ENCODE measurements at places on chromosomes 5 and 9.

DNA sequence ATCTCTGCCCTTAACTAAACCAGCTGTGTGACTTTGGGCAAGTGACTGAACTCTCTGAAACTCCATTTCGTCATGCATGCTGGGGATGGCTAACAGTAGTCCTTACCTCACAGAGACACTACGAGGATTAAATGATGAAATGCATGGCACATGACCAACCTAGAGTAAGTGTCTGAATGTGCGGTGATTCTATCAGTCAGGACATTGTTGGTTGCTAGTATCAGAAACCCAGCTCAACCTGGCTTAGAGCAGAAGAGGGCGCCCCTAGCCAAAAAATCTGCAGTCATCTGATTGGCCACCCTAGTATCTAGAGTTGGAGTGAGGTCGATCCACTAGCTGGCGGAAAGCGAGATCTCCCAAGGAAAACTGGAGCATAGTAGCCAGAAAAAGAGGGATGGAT is 25.2 kb downstream of the NEURL1B start:
- DNase-seq, result peak; percentile 62

- DNase-seq, result no peak
Observed at GRCh38 chr5:55618318-55618717, 83.6 kb upstream of the PLPP1 start.

DNA sequence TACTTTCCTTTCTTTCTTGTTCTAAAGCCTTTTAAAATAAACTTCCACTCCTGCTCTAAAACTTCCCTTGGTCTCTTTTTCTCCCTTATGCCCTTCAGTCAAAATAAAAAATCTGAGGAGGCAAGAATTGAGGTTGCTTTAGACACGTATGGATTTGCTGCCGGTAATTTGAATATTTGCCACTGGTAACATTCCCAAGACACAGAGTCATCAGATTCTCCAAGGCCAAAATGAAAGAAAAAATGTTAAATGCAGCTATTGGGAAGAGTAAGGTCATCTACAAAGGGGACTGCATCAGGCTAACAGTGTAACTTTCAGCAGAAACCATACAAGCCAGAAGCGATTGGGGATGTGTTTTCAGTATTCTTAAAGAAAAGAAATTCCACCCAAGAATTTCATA is 311.1 kb downstream of the CDH18 start:
- DNase-seq, result no peak

GRCh38 chr5:68730220-68730978 is 363.4 kb upstream of the SLC30A5 start:
- peak; percentile 79 for DNase-seq

DNA sequence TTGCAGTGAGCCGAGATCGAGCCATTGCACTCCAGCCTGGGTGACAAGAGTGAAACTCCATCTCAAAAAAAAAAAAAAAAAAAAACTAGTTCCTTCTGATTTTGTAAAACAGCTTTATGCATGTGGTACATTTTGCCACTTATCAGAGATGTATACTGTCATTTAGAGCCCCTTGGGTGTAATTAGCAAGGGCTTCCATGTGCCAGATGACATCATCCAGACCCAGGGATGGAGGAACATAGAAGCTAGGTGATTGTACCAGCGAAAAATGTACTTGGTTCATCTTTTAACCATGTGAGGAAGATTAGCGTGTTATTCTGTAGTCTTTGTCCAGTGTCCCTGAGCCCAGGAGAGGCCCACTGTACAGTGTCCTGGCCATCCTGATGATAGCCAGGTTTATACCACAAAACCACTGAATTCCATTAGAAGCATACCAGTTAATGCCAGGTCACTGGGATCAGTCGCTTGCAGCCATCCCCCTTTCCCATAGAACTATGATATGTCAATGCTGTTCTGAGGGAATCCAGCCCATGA is 239.3 kb upstream of the SGCD start:
- DNase-seq, result no peak

DNA sequence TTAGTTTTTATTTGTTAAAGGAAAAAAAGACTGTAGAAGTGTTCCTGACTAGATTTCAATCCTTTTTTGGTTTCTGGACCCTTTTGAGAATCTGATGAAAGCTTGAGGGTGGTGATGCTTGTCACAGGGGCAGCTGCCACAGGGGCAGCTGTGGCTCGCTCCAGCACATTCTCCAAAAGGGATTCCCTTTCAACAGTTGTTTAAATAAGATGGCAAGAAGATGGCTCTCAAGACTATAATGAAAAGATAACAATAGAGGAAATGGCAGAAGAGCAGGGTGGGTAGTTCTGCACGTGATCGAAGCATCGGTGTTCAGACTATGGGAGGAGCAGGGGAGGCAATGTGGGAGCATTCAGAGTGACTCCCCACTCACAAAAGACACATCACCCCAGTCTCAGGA is 46.5 kb upstream of the TNFAIP8 start:
- no peak for DNase-seq

GRCh38 chr9:20698782-20699181 is 14.7 kb downstream of the FOCAD start:
- DNase-seq, result no peak

GRCh38 chr5:100788417-100788816 is 114.7 kb downstream of the ST8SIA4 start:
- DNase-seq, result no peak

DNA sequence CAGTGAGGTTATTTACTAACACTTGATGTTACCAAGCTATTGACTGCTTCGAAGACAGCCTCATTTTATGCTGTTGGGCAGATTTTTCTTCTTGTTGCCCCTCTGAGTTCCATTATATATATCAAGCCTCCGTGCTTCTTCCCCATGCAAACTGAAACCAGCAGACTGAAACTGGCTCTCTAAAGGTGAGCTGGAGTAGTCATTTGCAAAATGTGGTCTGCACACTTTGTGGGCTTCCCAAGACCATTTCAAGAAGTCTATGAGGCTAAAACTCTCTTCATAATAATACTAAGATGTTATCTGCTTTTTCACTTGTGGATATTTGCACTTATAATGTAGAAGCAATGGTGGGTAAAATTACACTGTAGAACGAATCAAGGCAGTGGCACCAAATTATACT is 13.9 kb downstream of the SLC36A1 start:
- DNase-seq, result no peak

GRCh38 chr5:33549982-33550567 is 109.3 kb downstream of the TARS1 start:
- no peak for DNase-seq

DNA sequence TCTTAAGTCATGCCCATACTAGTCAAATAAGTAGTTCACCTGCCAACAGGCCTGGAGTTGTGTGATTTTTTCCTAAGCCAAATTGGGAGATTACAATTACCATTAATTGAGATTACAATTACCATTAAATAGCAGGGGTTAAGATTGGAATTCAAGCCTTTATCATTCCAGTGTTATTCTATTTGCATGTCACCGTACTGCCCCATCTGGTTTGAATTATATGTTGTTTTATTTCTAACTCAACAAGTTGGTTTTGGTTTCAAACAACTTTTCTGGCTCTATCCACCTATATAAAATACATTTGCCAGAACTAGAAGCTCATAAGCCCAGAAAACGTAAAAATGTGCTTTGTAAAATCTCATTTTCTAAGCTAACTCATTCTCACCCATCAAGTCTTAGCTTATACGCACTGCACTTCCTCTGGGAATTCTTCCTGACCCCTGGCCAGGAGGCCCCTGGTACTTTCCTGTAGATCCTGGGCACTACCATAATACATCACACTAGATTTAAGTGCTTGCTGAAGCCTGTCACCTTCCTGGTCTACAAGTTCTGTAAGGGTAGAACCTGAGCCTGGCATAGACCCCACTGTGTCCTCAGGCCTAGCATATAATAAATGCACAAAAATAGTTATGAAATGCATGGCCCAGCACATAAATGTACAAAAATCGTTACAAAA is 242.0 kb upstream of the TRPM3 start:
- DNase-seq, result no peak

GRCh38 chr5:7597059-7597642 is 201.2 kb downstream of the ADCY2 start:
- DNase-seq, result no peak

DNA sequence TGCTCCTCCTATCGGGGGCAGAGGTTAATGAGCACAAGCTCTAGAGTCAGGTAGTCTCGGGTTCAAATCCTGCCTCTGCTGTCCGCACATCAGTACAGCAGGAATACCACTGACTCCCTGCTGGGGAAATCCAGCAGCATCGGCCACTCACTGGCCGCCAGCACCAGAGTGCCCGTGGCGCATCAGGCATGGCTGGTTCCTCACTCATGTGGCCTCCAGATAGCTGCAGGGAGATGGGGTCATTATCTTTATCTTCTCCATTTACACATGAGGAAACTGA is 137.6 kb upstream of the COL5A1 start:
- no peak for DNase-seq

DNA sequence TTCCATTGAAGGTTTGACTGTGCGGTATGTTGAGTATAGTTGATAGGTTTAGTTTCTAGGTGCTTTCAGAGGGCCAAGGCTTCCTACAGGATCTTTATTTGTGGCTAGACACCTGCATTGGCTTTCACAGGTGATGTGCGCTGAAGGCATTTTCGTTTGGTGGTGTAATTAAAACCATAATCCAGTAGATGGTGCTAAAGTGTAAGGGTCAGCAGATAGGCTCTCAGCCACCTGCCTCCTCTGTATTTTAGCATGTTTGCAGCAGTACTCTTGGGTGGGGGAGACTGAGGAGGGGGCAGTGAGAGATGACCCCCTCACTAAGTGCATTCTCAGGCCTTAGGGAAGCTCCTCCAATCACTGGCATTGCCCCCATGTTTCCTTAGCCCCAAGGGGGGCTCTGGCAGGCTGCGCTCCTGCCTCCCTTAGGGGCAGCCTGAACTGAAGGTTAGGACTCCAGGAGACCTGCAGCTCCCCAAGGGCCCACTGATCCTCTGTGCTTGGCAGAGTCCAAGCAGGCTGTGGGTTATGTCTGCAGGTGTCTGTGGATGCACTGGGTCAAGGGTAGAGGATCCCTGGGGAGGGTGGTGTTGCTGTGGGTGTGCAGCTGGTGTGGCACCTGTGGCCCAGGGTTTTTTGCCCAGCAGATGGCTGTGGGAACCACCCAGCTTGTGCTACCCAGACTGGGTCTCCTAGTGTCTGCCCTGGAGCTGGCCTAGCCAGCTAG is 23.4 kb downstream of the CDK20 start:
- peak; percentile 23 for DNase-seq

Data from hepatic stellate cell (primary cell).